EL (cell line): ENCODE measurements at places on chromosomes 7 and 10.

DNA sequence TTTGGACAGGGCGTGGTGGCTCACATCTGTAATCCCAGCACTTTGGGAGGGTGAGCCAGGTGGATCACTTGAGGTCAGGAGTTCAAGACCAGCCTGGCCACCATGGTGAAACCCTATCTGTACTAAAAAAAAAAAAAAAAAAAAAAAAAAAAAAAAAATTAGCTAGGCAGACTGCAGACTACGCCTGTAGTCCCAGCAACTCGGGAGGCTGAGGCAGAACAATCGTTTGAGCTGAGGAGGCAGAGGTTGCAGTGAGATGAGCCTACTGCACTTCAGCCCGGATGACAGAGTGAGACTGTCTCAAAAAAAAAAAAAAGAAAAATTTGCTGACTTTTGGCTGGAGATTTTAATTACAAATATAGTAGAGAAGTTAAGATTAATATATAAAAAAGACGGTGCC is 104.0 kb downstream of the HIPK2 start:
- no peak for DNase-seq

DNA sequence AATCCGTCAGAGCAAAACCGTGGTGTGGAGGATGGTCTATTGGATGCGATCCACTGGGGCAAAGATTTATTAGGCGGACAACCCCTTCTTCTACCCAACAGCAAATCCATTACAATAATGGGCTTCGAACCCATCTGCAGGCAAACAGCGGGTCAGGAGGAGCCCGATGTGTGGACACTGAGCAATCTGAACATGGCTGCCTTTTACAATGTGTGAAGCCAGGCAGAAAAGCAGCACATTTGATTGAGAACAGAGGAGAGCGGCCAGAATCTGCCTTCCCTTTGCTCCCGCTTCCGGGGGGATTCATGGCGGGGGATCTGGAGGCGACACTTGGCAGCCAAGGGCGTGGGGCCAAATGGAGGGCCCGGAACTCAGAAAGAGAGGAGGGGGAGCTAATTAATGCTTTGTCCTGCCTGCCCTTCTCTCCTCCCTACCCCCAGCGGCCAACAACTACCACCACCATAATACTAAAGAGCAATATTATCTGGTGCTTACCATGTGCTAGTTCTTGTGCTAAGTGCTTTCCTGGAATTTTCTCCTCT is 133.0 kb downstream of the EMX2 start:
- DNase-seq, result no peak

DNA sequence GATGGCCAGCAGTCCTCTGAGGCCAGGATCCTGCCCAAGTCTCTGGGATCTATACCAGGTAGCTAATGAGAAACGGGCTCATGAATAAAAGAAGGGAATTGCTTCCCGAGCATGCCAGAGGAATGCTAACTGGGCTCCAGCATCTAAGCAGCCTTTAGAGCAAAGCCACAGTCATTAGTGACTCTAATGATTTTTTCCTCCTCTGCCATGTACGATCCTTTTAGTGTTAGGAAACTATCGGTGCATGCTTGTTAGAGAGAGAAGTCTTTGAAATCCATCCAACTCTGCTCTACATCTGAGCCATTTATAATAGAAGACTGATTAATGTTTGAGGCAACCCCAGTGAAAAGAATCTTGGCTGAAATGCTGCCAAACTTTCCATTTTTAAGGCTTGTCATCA is 124.9 kb upstream of the TCERG1L start:
- DNase-seq, result no peak

DNA sequence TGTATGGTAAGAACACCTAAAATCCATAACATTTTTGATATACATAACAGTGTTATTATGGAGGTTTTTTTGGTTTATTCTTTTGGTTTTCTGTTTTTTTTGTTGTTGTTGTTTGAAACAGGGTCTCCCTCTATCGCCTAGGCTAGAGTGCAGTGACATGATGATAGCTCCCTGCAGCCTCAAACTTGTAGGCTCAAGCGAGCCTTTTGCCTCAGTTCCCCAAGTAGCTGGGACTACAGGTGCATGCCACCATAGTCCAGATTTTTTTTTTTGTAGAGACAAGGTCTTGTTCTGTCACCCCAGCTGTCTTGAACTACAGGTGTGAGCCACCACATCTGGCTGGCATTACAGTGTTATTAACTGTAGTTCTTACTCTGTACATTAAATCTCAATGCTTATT is 83.7 kb downstream of the TRIM24 start:
- DNase-seq, result no peak

GRCh38 chr7:45391618-45392451 is 182.3 kb upstream of the ADCY1 start:
- DNase-seq, result no peak
